ENCODE measurements at places on chromosomes 13 and 19.

DNA sequence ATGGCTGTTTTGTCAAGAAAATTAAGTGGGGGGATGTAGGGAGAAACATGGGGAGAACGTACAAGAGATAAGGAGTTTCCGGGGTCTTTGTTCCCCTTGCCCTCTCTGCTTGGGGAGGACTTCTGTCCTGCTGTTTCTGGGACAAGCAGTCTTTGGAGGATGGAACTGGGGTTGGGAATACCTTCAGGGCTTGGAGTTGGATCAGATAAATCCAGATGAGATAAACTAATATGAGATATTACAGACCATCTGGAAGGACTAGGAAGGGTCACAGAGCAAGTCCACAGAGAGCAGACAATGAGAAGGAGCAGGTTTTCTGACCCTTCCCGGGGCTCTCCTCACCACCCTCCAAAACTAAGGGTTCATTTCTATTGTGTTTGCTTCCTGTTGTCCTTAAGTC, 237.5 kb downstream of the TSHZ3 start:
- no peak for DNase-seq

DNA sequence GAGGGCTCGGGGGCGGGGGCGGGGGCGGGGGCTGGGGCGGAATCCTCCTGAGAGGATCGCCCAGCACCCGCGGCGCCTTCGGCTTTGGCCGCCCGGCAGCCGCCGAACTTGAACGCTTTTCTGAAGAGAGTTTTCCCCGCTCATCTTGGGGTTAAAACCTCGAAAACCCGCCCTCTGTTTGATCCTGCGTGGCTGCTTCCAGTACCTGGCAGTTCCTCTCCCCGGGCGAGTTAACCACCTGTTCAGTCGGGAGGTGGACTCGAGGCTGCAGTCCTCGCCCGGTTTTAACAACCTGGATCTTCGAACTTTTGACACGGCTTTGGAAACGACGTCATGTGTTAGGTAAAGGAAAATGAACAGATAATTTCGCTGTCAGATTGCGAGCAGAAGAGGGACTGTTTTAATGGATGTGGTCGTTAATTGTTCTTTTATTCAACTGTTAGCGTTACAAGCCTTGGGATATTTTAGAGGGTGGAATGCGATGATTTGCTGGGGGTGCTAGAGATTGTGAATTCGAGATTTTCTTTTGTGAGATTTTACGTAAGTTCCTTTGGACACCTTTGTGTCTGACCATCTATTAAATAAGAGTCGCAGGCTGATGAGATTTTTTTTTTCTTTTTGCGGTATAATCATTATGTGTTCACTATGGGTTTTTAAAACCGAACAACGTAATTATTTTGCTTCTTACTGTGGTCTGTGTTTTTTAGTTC, 1.0 kb downstream of the FNDC3A start:
- DNase-seq: no peak

- no peak for DNase-seq
These were observed 257.7 kb downstream of the SPRY2 start for GRCh38 chr13:80083081-80083852.

DNA sequence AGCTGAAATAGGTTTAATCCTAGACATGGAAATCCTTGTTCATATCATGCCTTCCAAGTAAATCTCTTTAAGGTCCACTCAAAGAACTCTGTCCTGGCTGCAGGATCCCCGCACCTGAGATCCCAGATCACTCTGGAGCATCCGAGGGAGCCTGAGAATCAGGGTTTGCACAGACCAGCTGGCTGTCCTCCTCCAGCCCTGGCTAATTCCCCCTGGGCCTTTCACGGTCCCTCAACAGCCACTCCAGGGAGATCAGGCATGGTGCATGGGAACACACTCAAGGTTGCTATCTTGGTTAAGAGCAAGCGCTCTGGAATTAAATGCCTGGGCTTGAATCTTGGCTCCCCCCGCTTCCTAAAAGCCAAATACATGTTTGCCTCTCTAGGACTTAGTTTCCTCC, 130.8 kb downstream of the IRS2 start:
- no peak for DNase-seq

DNA sequence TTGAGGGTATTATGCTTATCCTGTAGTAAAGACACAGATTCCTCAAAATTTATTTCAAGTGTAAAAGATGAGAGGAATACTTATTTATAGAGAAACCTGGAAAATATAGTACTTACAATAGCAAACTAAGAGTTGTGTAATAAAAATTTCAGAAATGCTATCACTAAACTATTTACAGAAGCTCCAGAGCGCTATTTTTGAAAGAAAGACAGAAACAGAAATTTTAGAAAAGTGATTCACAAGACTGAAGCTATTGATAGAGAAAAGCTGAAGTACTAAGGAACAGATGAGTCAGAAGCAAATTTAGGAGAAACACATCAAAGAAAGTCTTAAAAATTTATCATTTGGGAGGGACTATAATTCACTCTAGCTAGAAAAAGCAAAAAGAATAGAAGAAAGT, 1174.2 kb downstream of the DIAPH3 start:
- no peak for DNase-seq

GRCh38 chr19:45771311-45771933, 2.4 kb upstream of the SIX5 start:
- no peak for DNase-seq

DNA sequence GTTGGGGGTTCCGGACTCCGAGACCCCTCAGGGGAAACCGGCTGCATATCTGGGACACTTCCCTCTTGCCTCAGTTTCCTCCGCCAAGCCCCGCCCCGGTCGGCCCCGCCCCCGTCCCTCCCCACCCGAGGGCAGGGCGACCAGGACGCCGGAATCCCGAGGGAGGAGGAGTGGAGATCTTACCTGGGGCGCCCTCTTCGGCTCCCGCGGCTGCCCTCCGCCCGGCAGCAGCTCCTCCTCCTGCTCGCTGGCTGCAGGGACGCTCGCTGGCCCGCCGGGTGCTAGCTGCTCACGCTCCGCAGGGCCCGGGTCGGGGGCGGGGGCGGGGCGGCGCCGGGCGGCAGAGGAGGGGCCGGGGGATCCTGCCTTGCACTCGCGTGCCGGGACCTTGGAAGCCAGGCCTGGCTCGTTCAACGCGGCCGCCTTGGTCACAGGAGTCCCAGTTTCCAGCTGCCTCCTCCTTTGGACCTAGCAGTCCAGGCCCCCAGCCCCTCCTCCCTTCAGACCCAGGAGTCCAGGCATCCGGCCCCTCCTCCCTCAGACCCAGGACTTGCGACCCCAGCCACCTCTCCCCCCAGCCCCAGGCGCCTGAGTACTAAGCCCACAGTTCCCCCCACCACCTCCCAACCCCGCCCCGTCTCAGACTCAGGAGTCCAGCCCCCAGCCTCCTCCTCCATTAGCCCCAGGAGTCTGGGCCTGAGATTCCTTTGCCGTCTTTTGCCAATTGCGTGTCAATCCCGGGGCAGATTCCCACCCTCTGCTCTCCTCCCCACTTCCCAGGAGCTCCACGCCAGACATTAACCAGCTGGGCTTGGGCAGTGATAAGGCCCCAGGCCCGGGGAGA, at the start of gene NTF4:
Gene NTF4, minus strand, starts transcription at position 51 of the 844 bp plus-strand sequence. CDS start 2,821 bp downstream, outside the sequence.
- DNase-seq: no peak

DNA sequence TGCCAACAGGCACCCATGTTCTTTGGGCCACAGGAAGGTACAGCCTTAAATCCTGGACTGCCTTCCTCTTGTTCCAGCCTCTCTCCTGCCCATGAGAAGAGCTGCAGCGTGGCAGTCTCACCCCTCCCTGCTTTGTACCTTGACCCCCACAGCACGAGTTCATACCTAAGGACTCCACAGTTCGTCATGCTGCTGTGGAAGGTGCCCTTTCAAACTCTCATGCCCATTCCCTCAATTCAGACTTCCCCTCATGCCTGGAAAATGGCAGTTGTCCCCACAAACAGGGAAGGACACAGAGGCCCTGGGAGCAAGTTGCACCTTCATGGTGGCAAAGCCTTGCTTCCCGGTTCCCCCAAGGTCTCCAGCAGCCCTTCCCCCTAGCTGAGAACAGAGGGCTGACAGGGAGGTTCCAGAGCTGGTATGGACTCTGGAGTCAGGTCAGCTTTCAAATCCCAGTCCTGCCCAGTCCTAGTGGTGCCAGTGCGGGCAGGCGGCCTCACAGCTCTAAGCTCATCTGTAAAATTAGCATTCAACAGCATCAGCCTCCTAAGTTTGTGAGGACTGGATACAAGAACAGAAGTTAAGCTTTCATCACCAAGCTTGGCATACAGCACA, 8.6 kb downstream of the GSK3A start:
- no peak for DNase-seq

Data from stimulated activated CD4-positive, alpha-beta T cell treated with anti-CD3 and anti-CD28 coated beads, Interleukin-12 subunit alpha, Interleukin-12 subunit beta, amount 100 ng/mL, for 24 hours (primary cell).